Fibroblast of skin of abdomen (primary cell): ENCODE measurements at places on chromosomes 3 and 15.

DNA sequence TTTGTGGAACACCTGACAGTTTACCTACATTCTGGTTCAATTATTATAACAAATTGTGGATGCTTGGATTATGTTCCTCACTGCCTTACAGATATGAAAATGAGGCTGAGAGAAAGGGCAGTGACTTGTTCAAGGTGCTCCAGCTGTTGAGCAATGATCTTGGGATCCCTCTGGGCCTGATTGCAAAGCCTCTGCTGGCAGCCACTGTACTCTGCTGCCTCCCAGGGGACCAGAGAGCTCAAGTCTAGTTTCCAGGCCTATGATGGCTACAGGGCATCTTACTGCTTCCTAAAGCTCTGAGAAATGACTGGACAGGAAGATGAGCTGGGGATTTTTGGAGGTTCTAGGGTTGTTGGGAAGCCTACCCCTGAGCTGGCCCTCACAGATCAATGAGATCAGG, 2.3 kb upstream of the SHC4 start:
- DNase-seq = peak; percentile 41

- DNase-seq = no peak
These were observed 151.6 kb downstream of the RSRC1 start for GRCh38 chr3:158261371-158261991.

DNA sequence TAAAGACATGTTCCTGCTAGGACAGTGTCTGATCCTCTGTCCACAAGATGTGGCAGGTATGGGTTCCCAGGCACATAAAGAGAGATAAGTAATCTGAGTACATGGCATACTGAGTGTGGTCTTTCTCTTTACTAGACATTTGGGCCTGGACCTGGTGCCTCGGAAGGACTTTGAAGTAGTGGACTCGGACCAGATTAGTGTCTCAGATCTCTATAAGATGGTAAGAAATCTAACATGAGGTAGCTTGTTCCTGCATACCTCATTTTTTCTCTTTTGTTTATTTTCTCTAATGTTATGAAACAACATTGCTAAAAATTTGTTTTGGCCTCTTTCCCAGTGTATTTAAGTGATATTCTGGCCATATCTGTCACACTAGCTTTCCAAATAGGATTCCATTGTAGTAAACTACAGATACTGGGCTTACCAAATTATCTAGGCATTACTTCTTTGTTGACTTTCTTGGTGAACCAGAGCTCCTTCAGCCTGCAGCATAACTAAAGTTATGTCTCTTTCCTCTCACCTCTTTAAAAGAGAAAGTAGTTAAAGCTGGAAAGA, 309.8 kb upstream of the MANF start:
- DNase-seq = no peak

GRCh38 chr15:48471073-48471472, 139.8 kb downstream of the DUT start:
- no peak for DNase-seq

DNA sequence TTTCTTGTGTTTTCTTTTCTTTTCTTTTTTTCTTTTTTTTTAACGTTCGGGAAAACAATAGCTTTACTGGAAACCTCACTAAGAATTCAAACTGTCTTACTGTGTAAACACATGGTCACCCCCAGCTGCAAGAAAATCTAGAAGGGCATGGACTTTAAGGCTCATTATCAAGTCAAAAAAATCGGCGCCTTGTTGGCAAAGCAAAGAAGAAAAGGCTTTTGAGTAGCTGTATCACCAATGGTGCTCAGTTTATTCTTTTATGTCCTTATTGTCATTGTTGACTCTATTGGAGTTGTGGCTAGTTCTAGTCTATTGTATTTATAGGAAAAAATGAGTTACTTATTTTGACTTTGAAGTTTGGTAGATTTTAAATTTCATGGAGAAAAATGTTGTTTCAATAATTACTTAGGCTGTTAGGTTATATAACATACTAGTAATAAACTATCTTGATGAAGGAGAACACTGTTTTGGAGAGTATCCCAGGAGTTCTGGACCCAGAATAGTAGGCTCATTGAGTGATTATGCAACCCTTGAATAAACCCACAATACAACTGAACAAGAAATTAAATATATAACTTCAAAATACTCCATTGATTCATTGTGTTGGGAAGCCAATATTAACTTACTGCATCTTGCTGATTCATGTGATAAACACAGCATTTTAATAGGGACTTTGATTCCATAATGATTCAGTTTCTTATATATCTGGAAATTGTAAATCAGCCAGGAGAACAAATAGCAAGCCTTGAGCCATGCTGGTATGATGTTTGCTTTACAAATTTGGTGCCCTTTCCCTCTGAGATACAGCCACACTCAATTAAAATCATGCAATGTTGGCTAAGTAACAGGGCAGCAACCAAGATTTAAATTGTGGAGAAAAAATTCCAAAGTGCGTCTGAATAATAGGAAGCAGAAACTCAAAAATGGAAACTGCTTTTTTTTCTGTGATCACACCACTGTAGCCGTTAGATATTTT, 27.8 kb upstream of the GOLIM4 start:
- DNase-seq = no peak

DNA sequence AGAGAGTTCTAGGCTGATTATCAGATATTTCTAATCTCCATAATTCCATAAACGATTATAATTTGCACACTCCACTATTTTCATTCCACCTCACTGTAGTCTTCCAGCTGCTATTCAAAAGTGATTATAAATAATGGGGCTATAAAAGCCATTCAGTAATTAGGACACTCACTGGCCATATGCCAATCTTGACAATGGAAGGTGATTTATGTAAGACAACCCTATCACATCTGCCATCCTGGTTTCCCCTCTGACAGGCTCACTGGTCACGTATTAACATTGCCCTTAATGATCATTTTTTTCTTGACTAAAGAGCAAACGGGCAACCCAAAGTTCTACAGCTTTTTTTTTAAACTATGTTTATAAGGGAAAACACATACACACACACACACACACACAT, 402.4 kb downstream of the MAGI1 start:
- DNase-seq = no peak

- no peak for DNase-seq
These were observed 17.8 kb downstream of the CRTC3 start for GRCh38 chr15:90547540-90547939.

GRCh38 chr3:120274739-120275167, 10.3 kb downstream of the GPR156 start:
- DNase-seq = no peak

GRCh38 chr3:11199902-11200845, 45.9 kb downstream of the HRH1 start:
- peak; percentile 34 for DNase-seq

- DNase-seq = no peak
These were observed at the start of gene TRIM71 for GRCh38 chr3:32817558-32818228. Gene TRIM71 (plus strand): TSS chr3:32817997. CDS start chr3:32818081, 84 bp downstream.
